ENCODE measurements at places on chromosomes 3 and 15.
A peak's percentile ranks its signal among the peaks of the same experiment; 100 is the strongest.

- no peak for DNase-seq
Observed at GRCh38 chr15:71168166-71168834, 53.0 kb downstream of the THSD4 start.

DNA sequence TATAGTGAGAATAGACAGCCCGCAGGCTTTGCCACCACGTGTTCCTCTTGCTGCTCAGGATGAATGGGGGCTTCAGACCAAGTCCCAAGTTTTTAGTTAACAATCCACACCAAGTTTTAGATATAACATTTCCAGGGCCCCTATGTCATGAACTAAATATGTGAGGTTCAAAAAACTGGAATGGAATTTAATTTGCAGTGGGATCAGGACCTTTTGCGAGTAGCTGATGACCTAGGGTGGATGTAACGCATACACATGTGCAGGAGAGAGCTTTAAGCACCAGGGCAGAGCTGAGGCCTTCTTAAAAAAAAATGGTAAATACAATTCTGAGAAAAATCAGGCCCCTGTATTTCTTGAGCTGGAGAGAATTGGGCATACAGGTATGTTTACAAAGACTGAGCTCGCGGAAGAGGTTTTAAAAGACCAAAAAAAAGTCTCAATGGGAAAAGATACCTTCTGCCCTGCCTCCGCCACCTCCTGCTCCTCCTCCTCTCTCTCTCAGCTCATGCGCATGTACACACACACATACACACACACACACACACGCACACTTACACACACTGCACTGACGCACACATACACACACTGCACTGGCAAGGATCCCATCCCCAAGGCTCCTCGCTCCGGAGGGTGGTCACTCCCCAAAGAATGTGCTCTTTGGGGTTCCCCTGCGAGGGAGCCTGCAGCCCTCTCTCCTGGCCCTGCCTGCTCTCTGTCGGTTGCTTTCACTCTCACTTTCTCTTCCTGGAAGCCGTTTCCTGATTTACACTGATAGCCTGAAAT lies 48.2 kb upstream of the IGF1R start:
- peak; percentile 55 for DNase-seq

- no peak for DNase-seq
Observed at GRCh38 chr15:74957476-74958035, 984 bp upstream of the RPP25 start.

DNA sequence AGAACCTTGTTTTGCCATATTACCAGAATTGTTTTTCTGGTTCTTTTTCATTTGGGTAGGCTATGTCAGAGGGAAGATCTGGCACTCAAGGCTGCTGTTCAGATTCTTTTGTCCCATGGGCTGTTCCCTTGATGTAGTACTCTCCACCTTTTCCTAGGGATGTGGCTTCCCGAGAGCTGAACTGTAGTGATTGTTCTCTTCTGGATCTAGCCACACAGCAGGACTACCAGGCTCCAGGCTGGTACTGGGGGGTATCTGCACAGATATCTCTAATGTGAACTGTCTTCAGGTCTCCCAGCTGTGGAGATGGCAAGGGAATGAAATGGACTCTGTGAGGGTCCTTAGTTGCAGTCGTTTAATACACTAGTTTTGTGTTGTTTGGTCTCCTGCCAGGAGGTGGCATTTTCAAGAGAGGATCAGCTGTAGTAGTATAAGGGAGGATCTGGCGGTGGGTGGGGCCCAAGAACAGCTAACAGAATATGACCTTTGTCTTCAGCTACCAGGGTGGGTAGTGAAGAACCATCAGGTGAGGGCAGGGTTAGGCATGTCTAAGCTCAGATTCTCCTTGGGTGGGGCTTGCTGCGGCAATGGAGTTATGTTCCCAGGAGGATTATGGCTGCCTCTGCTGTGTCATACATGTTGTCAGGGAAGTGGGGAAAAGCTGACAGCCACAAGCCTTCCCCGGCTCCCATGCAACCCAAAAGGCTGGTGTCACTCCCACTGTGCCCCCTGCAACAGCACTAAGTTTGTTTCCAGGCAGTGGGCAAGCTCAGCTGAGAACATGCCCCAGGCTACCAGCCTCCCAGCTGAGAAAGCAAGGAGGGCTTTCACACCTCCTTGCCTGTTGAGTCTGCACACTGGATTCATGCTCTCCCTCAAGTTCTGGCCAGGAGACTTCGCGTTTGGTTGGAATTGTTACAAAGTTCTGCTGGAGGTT lies 252.5 kb downstream of the ISL2 start:
- DNase-seq = no peak

DNA sequence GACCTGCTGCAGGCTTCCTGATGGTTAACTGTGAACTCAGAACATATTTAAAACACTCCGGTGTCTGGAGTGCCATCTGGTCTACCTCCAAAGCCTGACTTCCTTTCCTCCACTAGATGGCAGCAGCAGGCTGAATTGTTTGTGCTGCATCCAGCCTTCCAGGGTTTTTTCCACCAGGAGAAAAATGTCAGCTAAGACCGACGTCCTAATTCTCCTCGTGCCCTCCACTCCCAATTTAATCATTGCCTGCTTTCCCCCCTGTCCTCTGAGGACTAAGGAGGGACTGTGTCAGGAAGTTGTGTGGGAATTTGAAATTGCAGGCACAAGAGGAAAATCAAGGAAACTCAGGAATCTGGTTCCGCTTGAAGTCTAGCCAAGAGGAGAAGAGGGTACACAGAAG lies 165.2 kb upstream of the UMPS start:
- peak; percentile 23 for DNase-seq

GRCh38 chr3:172465281-172465680 lies 17.0 kb upstream of the GHSR start:
- DNase-seq = no peak

- no peak for DNase-seq
Observed at GRCh38 chr3:192253138-192253887, 474.0 kb downstream of the FGF12 start.

GRCh38 chr15:42891569-42891968 lies 29.0 kb downstream of the TTBK2 start:
- no peak for DNase-seq

- DNase-seq = no peak
Observed at GRCh38 chr3:106877627-106878026, 499.6 kb upstream of the CCDC54 start.

- DNase-seq = no peak
Observed at GRCh38 chr3:126113733-126114442, 30.0 kb upstream of the SLC41A3 start.

GRCh38 chr3:53169045-53169831 lies 8.2 kb downstream of the PRKCD start:
- DNase-seq = no peak

GRCh38 chr3:157351981-157352380 lies 84.7 kb upstream of the PTX3 start:
- no peak for DNase-seq

DNA sequence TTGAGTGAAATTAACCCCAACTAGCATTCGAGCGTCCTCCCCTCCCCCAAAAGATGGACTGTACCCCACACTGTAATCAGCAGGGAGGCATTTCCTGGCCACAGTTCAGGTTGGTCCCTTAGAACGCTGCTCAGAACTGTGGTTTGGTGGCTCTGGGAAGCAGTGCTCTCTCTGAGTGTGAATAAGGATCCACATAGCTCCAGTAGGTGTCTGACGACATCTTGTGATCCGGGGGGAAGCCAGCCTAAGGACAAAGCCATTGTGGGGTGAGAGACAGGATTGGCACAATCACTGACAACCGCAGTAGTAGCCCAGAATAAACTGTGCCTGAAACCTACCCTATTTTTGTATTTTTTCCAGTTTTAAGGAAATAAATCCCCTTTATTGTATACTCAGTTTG lies 125.3 kb downstream of the IGF1R start:
- no peak for DNase-seq

DNA sequence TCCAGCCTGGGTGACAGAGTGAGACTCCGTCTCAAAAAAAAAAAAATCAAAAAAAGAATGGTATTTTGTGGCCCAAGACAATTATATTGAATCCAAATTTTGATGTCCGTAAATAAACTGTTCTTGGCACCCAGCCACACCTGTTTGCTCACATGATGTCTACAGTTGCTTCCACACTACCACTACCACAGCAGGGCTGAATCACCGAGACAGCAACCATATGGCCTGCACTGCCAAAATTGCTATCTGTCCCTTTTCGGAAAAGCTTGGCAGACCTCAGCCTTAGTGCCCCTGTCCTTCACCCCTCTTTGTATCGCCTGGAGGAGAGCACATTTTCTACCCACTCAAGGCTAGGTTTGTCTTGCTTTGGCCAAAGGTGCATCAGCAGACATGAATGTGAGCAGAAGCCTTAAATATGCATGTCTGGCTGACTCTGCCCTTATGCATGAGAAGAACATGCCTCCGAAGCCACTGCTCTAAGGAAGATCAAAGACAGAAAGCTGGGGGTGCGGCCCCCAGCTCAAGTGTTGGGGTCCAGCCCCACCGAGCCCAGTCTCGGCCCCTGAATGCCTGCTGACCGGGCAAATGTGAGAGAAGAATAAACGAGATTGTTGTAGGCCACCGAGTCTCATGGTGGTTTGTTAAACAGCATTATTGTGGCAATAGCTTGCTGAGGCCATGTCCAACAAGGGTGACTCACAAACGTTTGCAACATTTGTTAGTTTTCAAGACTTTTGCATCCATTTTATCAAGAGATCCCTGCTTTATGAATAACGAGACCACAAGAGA lies 108.1 kb downstream of the TPRA1 start:
- no peak for DNase-seq

DNA sequence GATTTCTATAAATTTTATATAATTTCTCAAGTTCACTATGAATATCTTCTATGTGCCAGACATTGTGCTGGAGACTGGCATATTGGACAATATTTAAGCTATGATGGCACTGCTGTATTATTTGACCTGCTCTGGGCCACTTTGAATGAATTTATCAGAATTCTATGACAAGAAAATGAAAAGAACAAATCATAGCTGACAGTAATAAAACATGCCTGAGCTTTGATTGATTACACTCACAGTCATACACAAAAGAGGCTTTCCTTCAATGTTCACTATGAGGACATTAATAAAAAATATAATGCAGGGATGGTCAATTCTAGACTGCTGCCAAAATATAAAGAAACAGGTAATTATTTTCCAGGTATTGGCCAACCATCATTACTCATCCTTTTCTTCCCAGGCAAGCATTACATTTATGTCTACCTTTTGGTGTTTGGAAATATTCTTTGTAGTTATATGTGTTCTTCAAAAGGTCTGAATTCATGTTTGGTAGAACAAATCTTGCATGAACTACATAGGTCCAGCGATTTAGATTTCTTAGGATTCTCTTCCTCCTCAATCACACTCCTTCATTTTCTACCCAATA lies 81.0 kb upstream of the ALCAM start:
- DNase-seq = no peak

GRCh38 chr3:41199866-41200668 lies 762 bp downstream of the CTNNB1 start:
- DNase-seq = no peak

- DNase-seq = no peak
Observed at GRCh38 chr3:113985541-113985940, 37.7 kb downstream of the ZDHHC23 start.

GRCh38 chr3:31733234-31733667 lies 200.5 kb downstream of the STT3B start:
- no peak for DNase-seq

DNA sequence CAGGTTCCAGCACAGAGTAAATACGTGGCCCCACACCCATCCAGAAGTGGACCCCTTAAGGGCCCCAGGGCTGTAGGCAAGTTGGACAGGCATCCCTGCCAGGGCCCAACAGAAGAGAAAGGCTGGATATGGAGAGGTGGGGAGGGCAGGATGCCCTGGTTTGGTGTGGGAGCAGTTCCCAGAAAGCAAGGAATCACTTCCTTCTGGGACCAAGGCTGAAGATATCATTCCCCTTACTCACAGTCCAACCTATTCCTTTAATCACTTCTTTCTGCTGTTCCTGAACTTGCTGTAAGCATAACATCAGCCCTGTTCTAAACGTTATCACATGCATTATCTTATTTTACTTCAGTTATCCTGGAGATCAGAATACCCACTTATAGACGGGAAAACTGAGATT lies 6.1 kb upstream of the MESP2 start:
- no peak for DNase-seq

DNA sequence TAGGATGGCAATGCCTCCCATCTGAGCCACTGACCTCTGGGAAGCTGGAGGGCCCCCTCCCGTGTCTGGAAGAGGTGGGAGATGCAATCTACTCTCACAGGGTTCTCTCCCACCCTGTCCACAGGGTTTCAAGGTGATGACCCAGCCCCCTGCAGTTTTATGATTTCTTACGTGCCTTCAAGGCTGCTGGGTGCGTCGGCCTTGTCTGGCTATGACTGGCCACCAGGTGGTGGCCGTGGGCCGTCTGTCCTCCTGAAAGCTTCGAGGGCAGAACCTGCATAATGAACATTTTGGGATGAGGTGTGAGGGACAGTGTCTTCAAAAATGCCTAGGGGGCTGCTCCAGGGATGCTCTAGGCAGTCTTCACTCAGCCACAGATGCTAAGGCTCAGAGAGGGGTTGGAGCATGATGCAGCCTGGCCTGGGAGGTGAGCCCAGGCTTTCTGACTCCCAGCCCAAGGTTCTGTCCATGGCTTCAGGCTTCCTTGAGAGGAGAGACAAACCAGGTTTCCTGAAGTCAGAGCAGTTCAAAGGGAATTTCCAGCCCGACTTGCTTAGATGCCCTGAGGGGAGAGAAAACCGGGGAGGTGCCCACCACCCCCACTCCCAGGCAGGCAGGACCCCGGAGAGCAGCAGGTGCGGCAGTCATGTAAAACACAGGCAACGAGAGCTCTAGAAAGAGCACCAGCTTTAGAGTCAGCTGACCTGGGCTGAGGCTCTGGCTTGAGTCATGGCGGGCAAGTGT lies 18.7 kb downstream of the ISG20 start:
- no peak for DNase-seq

DNA sequence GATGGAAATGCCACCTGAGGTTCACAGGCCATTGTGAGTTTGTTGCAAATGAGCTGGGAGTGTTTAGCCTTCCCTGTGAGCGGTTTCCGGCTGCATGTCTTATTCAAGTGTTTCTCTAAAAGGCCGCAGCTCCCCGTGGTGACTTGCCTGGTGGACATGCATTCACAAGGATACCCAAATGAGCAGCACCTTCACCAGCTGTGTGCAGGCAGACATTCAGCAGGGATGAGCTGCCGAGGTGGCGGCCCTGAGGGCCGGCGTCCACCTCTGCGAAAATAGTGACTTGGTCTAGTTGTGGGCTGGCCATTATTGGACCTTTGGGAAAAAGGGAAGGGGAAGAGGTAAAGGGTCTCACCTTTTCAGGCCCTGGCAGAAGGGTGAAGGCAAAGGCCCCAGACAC lies 23.4 kb downstream of the SPSB4 start:
- no peak for DNase-seq

GRCh38 chr15:43985976-43986680 lies 159.3 kb downstream of the WDR76 start:
- no peak for DNase-seq

DNA sequence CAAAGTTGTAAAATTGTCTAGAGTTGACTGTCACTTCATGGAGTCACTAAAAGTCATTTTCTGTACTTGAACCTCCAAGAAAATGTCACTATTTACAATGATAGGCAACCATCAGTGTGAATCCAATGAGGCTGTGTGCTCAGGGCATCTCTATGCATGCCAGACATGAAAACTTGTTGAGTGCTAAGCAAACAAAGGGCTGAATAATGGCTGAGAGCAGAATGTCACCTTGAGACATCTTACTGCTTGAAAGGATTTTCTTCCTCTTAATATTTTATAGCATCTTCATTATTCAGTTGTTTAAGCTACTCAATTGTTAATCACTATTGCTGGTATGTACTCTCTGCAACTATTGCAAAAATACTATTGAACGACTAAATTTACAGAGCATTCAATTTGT lies 184.7 kb downstream of the PLCH1 start:
- no peak for DNase-seq

GRCh38 chr3:63295806-63296205 lies 17.7 kb downstream of the SYNPR start:
- no peak for DNase-seq

- DNase-seq = no peak
Observed at GRCh38 chr3:16599694-16600093, 5.5 kb downstream of the DAZL start.
